Ecto neural progenitor cell (in vitro differentiated cells): ENCODE measurements at places on chromosomes 1 and 21.

- DNase-seq = no peak
These were observed 34.4 kb downstream of the HHAT start for GRCh38 chr1:210363119-210363518.

DNA sequence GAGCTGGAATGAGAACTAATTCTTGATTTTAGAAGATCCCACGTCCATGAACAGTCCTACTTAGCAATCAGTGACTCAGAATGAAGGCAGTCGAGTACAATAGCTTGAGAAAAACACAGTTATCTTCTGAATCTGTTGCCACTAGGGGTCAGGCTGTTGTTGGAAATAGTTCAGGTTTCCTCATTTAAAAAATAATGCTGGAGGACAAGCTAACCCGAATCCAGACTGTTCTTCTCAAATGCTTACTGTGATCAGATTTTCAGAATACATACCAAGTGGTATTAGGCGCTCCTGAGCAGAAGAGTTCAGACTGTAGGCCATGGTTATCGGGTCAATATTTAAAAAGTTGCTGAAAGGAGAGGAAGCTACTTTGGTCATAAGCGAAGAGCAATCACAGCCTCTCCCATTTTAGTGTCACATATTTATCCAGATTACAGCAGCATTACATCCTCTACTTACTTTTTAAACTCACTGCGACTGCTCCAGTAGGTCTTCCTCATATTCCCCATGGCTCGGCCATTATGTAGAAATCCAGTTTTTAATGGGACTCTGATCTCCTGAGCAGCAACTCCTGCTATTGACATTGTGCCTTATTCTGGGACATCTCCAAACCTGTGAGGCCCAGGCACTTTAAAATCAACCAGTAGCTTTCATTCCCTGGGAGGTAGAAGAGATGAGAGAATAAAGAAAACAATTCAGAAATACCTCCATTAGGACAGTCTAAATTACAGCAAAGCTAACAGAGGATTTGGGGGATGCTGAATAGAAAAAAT, 10.9 kb downstream of the ERRFI1 start:
- no peak for DNase-seq

- DNase-seq = no peak
These were observed 143.9 kb upstream of the JUN start for GRCh38 chr1:58927722-58928085.

DNA sequence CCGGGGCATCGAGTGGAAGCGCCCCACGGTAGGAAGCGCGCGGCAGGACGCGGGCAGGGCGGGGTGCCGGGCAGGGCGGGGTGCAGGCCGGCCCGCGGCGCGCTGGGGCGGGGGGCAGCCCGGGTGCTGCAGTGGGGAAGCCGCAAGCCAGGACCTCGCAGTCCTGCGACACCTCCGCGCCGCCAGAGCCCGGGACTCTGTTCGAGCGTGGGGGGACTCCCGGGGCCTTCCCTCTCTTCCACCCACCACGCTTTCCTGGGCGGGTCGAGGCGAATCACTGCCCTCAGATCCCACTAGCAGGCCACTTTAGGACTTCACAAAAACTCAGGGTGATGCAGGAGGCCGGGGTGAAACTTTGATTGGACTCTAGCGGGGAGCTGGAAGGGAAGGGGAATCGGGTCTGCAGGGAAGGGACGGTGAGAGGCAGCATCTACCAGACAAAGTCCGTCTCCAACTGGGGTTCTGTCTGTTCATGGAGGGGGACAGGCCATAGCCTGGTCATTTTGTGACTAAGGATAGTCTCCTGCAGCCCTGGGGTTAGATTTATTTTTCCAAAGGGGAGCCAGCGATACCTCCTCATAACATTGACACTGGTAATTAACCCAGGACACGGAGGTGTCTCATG, 623 bp downstream of the CAPN2 start:
- DNase-seq = peak; percentile 67

- DNase-seq = no peak
These were observed 191.4 kb downstream of the KCNK2 start for GRCh38 chr1:215273838-215274516.

DNA sequence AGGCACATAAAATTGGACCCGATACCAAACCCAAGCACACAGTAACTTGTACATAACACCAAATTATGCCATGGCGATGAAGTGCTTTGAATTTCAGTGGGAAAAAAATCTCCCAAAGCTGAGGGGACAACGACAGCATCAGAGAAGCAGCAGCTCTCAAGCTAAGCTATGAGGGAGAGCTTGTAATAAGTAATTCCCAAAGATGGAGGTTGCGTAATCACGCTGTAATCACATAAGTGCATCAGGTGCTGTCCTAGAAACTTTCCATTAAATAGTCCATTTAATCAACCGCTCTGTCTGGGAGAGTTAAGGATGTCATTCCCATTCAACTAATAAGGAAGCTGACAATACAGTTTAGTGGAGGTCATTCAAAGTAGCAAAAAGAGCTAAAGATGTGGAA, 37.6 kb upstream of the KRTAP19-8 start:
- no peak for DNase-seq

- no peak for DNase-seq
These were observed 65.0 kb downstream of the LRRC40 start for GRCh38 chr1:70140343-70140742.

DNA sequence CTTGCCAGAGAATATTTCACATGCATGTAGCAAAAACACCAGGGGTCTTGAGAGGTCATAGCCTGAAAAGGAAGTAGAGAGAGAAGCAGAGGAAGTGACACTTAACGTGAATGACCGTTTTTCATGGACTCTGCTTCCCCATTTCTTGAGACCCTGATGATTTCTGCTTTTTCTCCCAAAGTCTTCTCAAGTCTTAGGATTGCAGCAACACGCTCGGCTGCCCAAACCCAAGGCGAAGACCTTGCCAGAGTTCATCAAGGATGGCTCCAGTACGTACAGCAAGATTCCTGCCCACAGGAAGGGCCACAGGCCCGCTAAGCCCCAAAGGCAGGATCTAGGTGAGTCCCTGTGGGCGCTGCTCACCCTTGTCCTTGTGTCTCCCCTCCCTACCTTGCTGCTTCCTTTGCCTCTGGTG, 12.8 kb downstream of the THEMIS2 start:
- DNase-seq = no peak

GRCh38 chr1:163048869-163049268, 20.3 kb upstream of the RGS4 start:
- no peak for DNase-seq

DNA sequence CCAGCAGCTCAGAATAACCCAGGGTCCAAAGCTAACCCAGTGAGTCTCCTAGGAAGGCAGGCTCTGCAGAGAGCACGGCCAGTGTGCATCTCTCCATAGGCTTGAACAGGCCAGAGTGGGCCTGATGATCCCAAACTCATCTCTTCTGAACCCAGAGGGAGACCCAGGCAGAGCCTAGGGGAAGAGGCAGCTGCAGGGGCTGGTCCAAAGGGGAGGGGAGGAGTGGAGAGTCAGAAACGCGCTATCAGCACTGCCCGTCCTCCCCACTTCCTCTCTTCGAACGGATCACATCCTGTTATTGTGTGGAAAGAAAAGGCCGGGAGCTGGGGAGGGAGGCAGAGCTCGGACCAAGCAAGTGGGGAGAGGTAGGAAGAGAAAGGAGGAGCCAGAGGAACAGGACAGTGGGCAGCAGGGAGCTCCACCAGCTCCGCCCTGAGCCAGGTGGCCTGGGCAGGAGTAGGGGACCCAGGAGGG, 20.2 kb downstream of the TAL1 start:
- DNase-seq = no peak

GRCh38 chr1:212162635-212163034, 122.6 kb upstream of the PPP2R5A start:
- DNase-seq = no peak

DNA sequence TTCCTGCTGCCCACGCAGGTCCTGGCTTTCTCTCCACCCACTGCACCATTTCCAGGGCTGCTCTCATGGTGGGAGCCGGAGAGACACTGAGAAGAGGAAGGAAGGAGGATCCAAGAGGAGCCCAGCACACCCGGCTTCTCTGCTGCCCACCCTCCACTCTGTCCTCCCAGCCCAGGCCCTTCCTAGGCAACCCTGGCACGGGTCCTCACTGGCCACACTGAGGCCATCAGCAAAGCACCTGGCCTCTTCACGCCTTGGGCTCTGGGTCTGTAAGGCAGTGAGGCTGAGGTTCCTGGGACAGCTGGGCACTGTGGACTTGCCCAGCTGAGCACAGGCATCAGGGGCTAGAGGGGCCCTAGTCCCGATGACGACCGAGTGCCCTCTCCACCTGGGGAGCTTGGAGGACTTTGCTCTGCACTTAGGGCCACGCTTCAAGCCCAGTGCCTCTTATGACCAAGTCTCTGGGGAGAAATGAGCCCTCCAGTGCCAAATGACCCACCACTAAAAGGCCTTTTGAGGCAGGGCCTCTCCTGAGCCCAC, 43.1 kb downstream of the PDE9A start:
- DNase-seq = no peak

DNA sequence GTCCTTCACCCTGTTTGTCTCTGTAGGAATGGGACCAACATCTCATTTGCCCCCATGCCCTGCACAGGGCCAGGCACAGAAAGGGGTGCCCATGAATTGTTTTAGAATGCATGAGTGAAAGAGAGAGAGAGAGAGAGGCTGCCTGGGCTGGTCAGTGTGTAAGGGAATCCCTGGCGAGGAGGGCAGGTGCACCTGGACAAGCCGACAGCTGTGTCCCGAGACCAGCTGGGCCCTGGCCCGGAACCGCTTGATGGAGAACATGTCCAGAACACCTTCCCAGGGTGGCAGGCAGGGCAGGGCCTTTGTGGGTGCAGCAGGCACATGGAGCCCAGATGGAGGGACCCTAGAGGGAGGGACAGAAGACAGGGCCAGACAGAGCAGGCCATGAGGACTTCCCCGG, 22.7 kb downstream of the SPOCD1 start:
- DNase-seq = peak; percentile 46

GRCh38 chr1:114349891-114350605, 161.0 kb downstream of the TRIM33 start:
- DNase-seq = no peak

- DNase-seq = peak; percentile 76
These were observed 616 bp downstream of the MCOLN3 start for GRCh38 chr1:85047472-85048295.

DNA sequence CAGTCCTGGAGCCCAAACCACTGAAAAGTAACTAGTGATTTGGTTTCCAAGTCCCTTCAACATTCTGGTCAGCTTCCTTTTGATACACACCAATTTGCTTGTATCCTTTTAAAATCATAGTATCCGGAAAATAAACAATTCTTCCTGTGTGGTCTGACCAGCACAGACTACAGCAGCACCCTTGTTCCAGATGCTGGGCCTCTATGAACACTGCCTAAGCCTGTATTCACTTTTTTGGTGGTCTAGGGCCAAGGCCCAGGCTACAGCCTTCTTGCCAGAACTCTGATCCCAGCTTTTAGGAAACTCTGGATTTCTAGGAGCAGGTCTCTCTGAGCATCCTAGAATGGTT, 801 bp upstream of the DDAH1 start:
- no peak for DNase-seq

- DNase-seq = no peak
These were observed 117.0 kb downstream of the UBE2U start for GRCh38 chr1:64320470-64320869.

DNA sequence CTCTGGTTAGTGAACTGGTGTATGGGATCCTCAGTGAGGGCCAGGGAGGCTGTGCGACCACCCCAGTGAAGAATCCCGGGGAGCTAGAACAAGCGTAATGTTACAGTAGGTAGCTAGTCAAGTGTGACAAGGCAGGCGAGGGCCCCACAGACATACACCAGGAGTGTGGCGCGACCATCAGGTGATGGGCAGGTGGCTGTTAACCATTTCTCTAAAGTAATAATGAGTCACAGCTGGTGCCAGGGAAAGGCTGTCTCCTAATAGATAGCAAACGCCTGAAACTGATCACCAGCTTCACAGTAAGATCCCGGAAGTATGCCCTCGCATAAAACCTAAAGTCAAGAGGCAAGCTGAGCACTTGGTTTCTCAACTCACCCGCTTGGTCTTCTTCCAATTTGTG, 40.5 kb upstream of the TARBP1 start:
- DNase-seq = no peak

DNA sequence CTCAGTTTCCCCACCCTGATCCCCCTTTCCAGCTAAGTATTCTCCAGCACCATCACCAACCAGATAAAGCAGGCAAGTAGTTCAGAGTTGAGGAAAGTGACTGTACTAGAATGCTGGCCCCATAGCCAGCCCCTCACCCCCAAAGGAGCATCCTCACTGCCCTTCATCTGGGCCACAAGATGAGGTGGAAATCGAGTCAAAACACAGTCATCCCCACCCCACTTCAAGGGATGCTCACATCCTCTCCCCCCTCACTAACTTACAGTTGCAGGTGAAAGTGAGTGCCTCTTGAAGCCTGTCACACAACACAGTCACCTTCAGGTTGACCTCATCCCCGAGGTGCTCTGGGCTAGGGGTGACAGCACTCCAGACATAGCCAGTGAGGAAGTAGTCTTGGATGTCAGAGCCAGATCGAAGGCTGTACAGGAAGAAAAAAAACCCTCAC, 30.4 kb downstream of the PIK3C2B start:
- DNase-seq = no peak

DNA sequence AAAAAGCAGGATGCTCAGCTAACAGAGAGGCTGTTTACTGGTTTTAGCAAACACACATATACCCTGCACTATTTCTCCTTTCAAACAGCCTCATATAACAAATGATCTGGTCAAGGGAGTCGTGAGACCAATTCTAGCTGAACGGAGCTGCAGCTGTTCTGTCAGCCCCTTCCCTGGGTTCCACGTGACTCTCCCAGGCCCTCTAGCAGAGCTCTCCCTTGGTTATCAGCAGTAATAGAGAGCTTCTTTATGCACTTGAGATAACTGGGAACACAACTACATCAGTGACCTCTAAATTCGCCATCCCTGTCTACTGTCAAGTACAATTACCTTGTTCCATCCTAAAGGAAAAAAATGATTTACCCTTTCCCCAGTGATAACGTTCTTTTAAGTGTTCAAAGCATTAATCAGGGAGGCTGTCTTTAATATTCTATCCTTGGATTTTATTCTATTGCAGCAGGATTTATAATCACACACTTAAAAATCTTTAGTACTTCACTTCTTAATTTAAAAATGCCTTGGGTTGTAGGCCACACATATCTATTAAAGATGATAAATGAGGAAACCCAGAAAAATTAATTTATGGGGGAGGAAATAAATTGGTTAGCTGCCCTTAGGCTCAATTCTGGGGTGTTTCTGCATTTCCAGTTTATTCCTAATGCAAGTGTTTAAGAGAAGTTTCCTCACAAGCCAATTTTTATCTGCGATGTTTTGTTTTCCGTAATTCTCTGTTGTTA, 28.2 kb downstream of the PTGER3 start:
- no peak for DNase-seq
